Stimulated activated CD4-positive, alpha-beta T cell treated with anti-CD3 and anti-CD28 coated beads, Interleukin-15, amount 100 ng/mL, for 1 hour (primary cell): ENCODE measurements at places on chromosomes 4 and X.
A peak's percentile ranks its signal among the peaks of the same experiment; 100 is the strongest.

GRCh38 chr4:66956426-66956825, 588.9 kb downstream of the CENPC start:
- DNase-seq, result no peak

DNA sequence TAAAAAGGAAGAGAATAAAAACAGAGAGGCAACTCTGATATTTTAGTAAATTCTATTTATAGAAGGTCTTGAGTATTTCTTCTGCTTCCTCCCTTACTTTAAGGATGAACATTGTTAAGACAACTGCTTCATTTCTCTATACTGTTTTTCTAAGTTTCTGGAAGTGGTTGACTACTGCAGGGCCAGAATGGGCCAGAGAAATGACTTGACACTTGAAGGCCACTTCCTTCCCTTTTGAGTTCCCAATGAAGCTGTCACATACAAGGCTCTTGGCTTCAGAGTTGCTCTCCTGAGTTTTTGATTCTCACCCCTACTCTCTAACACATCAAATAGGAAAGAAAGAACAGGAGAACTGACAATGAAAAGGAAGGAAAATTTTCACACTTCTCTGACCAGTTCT, 37.6 kb downstream of the PKD2 start:
- no peak for DNase-seq

DNA sequence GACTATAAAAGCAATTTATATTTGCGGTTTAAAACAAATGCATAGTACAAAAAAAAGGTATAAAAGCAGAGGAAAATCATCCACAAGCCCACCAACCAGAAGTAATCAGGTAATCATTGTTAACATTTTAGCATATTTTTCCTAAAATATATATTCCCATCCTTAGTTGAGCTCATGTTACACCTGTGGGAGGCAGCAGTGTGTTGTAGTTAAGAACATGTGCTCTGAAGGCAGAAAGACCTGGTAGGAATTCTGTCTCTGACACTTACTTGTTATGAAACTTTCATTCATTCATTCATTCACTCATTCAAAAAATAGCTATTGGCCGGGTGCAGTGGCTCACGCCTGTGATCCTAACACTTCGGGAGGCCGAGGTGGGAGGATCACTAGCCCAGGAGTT, 15.4 kb upstream of the CDKL5 start:
- DNase-seq, result no peak

- no peak for DNase-seq
These were observed 56.0 kb downstream of the SAT1 start for GRCh38 chrX:23838953-23839352.

DNA sequence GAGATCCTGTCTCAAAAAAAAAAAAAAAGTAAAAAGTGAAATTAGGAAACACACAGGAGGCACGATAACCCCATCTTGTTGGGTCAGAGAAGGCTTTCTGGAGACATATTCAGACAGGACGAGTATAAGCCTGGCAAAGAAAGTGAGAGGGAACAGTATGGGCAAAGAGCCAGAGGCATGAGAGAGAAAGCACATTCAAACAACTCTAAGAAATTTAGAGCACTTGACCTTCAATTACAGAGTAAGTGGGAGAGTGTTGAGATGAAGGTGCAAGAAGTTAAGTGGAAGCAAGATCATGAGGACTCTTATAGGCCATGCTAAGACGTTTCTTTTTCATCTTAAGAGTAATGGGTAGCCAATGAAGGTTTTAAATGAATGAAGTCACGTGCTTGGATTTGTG, 70.4 kb downstream of the ELOVL6 start:
- no peak for DNase-seq

- DNase-seq, result no peak
These were observed 113.8 kb upstream of the STIM2 start for GRCh38 chr4:26746802-26747213.

GRCh38 chrX:153883163-153883843, 2.7 kb downstream of the L1CAM start:
- no peak for DNase-seq

GRCh38 chrX:137651647-137652046, 85.7 kb downstream of the ZIC3 start:
- DNase-seq, result no peak

DNA sequence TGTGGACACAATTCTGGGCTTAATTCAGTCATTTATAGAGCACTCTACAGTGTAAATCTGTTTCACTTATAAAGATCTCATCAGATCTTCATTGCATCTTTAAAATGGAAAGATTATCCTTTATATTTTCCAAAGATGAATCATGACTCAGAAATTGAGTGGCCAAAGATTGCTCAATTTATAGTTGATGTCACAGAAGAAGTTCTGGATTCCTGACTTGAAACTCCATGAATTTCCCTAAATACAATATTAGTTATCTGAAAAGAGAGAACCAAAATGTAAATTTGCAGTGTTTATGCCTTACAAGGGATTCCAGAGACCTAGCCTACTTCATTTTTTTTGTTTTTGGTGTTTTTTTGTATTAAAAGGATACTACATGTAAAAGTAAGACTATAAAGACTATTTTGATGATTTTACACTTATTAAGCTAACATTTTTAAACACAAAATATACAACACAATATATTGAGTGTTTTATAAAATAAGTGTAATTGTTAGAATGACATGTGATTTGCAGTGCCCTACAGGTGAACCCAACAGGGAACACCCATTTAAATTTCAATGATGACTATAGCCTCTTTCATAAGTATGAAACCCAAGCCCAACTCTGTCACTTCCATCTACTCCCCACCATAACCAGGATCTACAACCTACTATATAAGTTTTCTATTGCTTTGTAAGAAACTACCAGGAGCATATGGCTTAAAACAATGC, 183.5 kb downstream of the PCDH7 start:
- no peak for DNase-seq

DNA sequence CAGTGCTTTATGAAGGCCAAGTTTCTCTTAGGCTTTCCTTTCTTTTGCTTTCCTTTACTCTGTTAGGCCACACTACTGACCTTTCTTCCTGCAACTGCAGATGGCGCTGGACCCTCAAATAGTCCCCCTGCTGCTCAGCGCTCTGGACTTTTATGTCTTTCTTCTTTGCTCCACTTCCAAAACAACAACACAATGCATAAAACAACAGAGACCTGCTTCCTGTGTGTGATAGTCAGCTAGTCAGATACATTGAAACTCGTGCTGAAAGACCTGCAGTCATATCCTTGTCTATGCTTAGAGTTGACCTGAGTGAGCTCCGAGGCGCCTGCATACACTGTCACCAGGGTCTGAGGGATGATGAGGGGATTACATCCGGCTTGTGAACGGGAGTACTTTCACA, 108.9 kb upstream of the TEX13D start:
- no peak for DNase-seq

DNA sequence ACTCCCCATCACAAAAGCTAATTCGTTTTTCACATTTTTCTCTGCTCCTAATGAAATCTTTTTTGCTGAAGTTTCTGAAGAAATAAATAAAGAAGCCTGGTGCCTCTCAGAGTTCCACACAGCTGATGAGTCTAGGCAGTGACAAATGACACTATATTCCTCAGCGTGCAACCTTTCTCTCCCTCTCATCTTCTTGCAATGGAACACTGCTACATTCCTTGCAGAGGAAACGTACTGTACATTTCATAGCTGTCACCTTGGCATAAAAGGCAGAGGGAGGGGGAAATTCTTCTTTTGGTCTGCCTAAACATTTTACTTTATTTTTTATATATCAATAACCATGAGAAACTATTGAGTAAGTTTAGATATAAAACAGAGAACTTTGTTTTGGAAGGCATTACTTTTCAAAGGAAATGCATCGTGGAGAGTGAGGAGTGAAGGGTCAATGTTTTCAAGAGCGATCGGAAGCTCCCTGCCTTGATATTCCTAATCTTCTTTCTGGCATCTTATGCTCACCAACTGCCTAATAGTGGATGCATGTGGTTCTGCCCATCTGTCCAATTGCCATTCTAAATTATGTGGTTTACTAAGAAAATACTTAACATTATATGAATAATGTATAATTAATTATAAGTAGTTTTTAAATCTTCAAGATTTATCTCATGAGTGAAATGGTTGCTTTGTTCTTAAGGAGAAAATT, 29.4 kb downstream of the SNCA start:
- DNase-seq, result no peak

DNA sequence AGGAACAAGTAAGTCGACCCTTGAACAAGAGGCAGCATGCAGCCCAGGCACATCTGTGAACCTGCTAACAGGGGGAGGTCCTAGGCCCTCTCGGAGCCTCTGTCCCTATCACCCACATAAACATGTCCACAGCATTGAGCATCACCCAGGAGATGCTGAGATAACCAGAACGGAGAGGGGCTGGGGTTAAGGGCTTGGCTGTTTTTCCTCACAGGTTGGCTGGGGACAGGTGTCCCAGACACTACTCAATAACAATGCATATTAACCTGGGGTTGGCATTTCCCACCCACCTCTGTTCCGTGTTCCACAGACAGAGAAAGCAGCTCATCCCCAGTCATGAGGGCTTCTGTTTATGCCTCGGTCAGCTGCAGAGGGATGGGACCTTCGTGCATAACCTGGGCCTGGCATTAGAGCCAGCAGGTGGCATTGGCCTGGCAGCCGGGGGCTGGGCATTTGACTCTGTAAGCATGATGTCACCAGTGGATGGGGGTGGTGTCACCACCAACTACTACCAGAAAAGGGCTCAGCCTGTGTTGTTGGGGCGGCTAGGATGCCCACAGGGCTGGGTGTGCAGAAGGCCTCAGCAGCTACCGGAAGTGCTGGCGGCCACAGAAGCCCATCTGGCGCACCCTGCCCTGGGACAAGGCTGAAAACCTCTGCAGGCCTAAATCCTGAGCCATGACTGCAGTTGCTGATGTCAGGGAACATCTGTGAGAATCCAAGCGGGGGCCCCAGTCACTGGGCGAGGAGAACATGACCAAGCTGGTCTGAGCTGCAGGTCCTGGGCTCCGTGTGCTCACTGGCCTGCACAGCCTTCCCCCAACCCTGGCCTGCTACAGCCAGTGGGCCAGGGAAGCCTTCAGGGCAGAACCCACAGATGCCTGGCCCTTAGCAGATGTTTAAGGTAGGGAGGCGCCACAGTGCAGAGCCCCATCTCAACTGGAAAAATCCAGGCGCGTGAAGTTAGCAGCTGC, 351.4 kb downstream of the NR3C2 start:
- DNase-seq, result no peak

GRCh38 chrX:25202827-25203226, 187.1 kb upstream of the ARX start:
- DNase-seq, result no peak

GRCh38 chr4:182238355-182238931, 4.8 kb upstream of the TENM3 start:
- no peak for DNase-seq

- DNase-seq, result peak; percentile 57
These were observed 8.3 kb upstream of the DAPP1 start for GRCh38 chr4:99808260-99808857.

DNA sequence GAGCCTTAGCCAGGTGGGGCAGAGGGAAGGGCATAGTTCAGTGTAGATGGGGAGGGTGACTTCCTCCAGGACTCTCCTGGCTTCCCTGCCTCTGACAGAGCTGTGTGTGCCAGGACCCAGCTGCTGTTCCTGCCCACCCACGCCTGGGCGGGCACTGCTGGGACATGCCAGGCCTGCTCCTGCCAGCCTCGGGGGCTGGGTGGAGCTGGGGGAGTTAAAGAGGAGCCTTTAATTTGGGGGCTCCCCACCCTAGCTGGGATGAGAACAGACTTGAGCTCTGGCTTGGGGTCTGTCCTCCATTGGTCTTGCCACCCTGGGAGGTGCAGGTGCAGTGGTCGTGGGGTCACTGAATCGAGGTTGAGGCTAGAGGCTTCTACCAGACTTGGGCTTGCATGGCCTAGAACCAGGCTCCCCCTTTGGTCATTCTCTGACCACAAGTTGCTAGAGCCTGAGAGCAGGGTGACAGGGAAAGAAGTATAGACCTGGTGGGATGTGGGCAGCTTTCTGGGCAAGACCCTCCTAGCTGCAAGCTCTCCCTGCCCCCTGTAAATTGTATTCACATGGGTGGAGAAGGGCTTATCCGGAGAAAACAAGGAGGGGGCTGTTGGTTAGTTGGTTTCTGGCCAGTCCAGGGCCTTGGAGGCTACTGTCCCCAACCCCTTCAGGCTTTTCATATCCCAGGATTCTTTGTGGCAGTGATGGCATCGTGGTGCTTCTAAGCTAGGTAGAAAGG, 5.7 kb downstream of the EFNB1 start:
- DNase-seq, result no peak

DNA sequence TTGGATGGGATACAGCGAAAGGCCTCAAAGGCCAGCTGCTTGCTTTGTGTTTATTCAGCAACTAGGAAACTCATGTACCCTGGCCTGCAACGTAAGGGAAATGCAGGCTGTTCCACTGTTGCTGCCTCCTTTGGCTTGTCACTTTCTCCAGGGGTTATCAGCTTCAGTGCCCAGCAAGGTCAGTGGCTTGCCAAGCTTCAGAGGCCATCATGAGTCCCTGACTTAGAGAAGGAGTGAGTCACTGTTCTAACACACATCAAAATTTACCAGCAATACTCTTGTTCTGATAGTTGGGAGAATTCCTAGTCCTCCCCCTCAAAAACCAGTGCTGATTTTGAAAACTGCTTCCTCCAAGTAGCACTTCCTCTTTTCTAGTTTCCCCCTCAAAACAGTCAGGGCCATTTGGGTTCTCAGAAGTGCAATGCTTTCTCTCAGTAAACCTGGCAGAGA, 250.8 kb downstream of the ARHGAP24 start:
- DNase-seq, result no peak

- DNase-seq, result no peak
These were observed 2.5 kb upstream of the BRWD3 start for GRCh38 chrX:80812176-80812575.

GRCh38 chrX:149284616-149285015, 220.5 kb downstream of the IDS start:
- DNase-seq, result no peak

DNA sequence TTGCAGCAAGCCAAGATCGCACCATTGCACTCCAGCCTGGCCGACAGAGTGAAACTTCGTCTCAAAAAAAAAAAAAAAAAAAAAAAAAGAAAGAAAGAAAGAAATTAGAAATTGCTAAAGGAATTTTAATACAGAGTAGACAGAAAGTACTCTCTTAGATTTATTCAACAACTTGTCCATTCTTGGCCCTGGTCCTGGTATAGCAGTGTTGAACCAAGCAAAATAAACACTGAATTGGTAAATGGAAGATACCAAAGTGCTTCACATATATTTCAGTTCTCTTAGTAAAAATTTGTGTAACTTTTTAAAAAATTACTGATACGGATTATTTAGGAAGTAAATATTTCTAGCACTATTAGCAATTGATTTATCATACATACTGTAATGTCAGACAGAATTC, 165.9 kb upstream of the TLL1 start:
- no peak for DNase-seq

DNA sequence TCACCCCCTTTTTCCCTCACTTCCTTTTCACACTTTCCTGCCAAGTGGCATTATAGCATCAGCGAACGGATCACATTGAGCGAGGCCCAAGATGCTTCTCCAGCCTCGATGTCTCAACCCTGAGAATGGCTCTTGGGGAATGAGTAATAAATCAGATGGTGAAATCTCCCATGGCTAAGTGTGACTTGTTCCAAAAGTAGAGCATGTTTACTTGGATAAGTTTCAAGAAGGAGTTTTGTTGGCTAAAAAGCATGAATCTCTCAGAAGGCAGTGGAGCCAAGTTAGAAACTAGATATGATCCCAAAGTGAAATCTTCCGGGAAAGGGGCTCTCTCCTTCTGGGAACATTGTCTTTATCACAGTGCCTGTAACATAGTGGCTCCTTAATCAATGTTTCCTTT, 316.3 kb downstream of the CAMK2D start:
- no peak for DNase-seq

- DNase-seq, result no peak
These were observed 83.3 kb downstream of the AKAP4 start for GRCh38 chrX:50117476-50117875.

GRCh38 chrX:69110116-69110530, 55.1 kb downstream of the PJA1 start:
- no peak for DNase-seq
